Endothelial cell (in vitro differentiated cells): ENCODE measurements at places on chromosomes 4 and X. TPM values are rescaled to one million over a fixed set of nuclear protein-coding genes. Genes with fewer than 3 reads are reported as not detected.

FAM200B gene
- 22.8 TPM for total RNA-seq

DNA sequence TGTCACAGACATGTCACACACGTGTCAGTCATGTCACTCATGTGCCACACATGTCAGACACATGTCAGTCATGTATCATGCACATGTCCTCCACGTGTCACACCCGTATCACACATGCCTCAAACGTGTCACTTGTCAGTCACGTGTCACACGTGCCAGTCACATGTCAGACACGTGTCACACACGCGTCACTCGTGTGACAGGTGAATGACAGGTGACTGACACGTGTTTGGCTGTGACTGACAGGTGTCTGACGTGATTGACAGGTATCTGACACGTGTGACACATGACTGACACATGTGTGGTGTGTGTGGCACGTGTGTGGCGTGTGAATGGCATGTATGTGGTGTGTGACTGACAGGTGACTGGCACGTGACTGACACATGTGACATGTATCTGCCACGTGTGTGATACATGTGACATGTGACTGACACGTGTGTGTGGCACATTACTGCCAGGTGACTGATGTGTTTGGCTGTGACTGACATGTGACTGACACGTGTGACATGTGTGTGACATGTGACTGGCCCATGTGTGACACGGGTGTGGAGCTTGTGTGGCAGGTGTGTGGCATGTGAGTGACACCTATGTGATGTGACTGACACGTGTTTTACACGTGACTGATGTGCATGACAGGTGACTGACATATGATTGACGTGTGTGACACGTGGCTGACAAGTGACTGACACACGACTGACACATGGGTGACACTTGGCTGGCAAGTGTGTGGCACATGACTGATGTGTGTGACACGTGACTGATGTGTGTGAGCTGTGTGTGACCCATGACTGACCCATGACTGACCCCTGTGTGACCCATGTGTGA lies 90.7 kb upstream of the GPC3 start:
- DNase-seq: no peak

GRCh38 chr4:120443116-120443515 lies 376.5 kb upstream of the MAD2L1 start:
- no peak for DNase-seq

DNA sequence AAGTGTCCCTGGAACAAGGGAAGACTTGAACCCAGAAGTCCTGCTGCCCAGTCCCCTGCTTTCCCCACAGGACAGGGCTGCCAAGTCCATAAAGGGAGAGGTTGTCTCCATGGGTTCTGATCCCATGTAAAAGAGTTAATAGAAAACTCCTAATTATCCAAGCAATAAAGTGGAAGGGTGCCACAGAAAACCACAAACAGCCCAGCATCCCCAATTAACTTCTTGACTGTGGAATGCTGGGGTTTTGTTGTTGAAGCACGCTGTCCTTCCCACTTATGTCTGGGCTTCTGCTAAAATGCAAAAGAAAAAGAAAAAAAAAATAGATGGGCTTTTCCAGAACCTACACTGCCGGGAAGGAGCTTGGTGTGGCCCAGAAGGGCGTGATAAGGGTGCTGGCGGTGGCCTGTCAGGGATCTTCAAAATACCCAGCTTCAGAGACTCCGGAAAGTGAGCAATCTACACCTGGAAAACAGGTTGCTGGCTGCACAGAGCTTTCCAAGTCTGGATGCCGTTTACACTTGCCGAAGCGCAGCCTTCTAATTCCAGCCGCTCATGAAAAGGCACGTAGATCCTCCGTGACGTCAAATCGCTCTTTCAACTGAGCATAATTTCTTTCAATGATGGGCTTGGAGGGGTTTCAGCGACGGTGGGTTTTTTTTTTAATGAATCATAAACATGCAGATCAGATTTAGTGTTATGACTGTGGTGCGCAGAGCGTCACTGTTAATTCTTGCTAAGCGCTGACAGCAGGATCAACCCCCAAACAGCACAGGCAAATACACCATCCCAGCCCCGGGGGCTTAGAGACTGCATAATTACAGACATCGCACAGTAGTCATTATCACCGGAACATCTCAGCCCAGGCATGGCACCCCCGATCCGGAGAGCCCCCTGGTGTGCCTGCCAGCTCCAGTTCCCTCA lies 197.6 kb downstream of the BCOR start:
- DNase-seq: no peak

DNA sequence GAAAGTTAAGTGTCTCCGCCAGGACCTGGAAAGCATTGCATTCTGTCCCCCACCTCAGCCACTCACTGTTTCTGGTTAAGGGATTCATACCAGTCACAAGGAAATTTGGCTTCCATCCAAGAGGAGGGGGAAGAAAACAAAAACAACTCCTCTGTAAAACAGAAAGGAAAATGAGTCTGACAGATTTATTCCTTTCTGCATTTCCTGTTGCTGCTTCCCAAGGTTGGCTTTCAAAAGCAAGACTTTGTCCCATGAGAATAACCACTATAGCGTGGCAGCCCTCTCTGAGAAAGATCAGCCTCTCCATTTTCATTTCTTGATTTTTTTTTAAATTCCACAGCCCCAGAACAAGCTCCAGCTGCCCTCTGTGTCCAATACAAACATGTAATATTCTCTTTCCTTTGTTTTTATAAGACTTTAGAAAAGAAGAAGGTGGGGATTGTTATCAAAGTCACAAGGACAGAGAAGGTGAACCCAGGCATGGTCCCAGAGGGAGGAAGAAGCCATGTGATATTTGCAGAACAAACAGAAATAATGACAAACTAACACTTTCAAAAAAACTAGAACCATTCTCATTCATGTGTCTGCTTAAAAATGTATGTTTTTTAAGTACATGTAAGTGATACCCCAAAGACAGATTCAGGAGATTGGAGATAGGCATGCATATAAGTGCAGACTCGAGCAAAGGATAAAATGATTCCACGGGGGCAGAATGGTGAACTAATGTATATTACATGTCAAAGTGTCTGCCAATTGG lies 90.7 kb upstream of the DCLK2 start:
- DNase-seq: no peak
